ENCODE measurements at places on chromosomes 11 and 22.
A peak's percentile ranks its signal among the peaks of the same experiment; 100 is the strongest.

GRCh38 chr22:21032868-21033688 is 717 bp upstream of the SLC7A4 start:
- DNase-seq = no peak

DNA sequence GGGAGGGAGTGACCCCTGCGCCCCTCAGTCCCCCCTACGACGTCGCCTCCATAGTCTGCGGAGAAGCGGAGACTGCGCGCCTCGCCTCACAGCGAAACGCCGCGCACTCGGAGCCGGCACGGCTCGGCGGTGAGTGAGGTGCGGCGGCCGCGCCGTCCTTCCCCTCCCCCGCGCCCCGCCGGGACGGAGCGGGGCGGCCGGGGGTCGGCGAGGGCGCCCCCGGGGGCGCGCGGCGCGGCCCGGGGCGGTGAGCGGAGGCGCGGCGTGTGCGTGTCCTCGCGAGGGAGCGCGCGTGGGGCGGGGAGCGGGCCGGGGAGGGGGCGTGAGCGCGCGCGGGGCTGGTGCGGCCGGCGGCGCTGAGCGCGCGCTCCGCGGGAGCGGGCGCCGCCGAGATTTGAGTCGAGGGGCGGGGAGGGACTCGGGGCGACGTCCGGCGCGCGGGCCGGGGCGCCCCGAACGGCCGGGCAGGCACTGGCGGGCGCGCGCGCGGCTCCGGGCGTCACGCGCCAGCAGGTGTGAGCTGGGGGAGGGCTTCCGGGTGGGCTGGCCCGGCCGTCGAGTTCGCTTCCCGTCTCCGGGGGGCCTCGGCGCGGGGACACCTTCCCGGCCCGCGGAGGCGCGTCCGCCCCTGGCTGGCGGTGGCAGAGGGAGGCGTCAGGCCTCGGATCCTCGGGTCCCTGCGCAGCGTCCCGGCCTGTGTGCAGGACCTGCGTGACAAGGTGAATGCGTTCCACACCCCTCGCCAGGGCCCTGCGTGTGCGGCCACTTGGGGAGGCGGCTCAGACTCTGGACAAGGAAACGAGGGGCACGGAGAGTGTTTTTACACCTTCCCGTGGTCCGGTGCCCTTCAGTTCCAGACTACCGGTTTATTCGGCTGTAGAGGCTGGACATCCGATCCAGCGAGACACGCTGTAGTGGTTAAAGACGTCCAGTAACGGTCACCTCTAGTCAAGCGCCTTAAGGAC is 50.4 kb downstream of the FAM83F start:
- peak; percentile 77 for DNase-seq

- DNase-seq = no peak
Measured at GRCh38 chr11:117614728-117615127, 182.3 kb downstream of the DSCAML1 start.

DNA sequence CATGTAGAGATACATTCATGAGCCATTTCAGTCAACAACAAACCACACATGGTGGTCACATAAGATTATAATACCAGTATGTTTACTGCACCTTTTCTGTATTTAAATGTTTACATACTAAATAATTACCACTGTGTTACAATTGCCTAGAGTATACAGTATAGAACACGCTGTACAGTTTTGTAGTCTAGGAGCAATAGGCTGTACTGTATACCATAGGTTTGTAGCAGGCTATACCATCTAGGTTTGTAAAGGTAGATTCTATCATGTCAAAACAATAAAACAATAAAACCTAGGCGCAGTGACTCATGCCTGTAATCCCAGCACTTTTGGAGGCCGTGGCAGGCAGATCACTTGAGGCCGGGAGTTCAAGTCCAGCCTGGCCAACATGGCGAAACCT is 1.1 kb downstream of the TRIM48 start:
- no peak for DNase-seq

DNA sequence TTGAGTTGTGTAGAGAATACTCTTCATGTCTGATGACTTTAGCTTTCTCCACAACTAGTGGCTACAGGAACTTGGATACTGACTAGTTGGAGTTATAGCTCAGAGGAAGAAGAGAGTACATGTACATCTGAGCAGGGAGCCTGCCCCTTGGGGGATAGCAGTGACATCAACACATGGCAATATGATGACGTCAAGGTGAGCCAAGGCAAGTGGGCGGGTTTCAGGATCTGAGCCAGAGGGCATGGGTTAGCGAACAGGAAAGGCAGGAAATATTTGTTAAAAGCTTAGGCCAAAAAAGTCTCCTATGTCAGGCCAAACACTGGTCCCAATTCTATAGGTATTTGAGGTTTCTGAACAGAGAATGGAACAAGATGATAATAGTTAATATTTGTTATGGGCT is 42.0 kb upstream of the HORMAD2 start:
- DNase-seq = no peak

- DNase-seq = no peak
Measured at GRCh38 chr11:70156291-70157037, 46.6 kb upstream of the FADD start.

- no peak for DNase-seq
Measured at GRCh38 chr11:46264976-46265375, 12.5 kb upstream of the CREB3L1 start.

DNA sequence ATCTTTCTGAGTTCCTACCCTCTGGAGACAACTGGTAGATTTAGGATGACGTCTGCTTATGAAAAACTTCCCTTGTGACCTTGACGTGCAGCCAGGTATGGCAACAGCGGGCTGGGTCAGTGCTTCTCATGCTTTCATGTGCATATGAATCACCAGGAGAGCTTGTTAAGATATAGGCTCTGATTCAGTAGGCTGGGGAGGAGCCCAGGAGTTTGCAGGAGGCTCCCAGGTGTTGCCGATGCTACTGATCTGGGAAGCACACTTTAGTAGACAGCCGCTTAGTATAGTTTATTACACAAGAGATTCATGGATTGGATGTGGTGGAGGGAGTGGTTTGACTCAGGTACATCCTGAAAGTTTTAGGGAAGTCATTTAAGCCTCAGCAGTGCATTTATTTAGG is 23.8 kb downstream of the DIXDC1 start:
- DNase-seq = no peak

DNA sequence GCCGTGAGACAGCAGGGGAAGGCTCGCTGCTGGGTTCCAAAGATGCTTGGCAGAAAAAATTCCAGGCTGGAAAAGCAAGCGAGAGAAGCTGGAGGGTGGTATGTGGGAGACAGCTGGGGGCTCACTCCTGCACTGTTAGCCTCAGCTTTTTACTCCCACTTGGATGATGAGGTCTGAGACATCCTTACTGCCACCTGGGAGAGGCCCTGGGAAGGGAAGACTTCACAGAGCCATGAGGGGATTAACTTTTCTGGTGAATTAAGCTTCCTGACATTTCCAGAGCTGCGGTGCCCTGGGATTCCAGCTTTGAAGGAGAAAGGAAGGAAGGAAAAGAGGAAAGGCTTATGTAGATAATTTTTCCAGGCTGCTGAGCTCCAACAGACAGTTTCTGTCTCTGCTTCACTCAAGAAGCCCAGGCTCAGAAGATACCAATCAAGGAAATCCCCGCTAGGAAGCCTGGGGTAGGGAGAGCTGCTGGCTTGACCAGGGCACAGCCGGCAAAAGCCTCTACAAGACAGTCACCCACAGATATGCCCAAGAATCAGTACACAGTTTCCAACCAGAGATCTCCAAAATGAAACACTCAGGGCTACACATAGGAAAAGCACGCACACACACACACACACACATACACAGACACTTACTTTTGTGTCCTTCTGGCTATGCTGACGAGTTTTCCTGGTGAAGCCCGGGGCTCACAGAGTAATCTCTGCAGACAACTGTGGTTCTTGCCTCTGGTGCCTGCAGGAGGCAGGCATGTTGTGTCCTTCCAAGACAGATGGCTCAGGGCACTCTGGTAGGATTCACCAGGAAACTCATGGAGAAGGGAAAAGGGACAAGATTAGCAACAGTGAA is 907 bp downstream of the MCHR1 start:
- DNase-seq = no peak

Data from coronary artery (tissue), 2 donors.